ENCODE measurements at places on chromosomes 11 and 22.
A peak's percentile ranks its signal among the peaks of the same experiment; 100 is the strongest.

GRCh38 chr11:130087294-130087926 is 17.7 kb downstream of the APLP2 start:
- DNase-seq = no peak

- DNase-seq = no peak
Observed at GRCh38 chr11:119594639-119595249, 134.3 kb downstream of the NECTIN1 start.

DNA sequence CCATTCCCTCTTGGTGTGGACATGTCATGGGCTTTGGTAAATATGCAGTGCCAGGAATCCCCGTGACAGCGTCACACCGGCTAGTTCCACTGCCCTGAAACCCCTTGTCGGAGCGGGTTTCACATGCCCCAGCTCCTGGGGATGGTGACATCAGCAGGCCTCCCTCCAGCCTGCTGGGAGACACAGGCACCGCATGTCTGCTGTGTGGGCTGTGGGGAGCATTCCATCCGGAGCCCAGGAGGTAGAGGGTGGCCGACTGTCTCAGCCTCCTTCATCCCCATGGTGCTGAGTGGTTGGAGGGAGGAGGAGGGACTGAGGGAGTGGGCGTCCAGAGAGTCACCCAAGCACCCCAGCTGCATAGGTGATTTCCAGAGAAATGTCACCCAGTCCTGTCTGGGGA is 1161.1 kb downstream of the BRD1 start:
- DNase-seq = no peak

DNA sequence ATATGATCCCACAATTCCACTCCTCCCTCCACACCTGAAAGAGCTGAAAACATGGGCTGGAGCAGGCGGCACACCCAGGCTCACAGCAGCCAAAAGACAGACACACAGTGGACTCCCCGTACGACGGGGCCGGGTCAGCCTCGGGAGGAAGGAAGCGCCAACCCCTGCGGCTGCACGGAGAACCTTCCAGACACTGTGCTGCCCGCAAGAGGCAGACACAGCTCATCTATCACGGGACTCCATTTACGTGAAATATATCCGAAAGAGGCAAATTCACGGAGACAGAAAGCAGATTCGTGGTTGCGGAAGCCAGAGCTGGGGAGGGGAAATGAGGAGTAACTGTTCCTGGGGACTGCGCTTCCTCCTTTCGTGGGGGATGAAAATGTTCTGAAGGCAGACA is 165.0 kb downstream of the BRD1 start:
- DNase-seq = no peak

DNA sequence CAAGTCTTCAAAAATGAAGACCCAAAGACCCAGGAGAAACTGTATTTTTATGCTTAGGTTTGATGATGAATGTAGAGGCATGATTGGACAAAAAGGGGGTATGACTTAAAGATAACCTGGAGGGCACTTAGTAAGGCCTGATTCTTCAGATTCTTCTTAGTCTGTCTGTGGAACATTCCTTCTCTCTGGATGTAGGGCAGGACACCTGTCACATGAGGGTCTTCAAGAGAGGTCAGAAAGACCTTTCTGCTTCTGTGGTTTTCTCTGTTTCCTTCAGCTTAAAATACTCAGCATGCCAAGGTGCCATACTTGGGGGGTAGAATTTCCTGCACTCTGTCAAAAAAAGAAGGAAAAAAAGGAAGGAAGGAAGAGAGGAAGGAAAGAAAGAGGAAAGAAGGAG is 78.1 kb downstream of the BLID start:
- DNase-seq = no peak

DNA sequence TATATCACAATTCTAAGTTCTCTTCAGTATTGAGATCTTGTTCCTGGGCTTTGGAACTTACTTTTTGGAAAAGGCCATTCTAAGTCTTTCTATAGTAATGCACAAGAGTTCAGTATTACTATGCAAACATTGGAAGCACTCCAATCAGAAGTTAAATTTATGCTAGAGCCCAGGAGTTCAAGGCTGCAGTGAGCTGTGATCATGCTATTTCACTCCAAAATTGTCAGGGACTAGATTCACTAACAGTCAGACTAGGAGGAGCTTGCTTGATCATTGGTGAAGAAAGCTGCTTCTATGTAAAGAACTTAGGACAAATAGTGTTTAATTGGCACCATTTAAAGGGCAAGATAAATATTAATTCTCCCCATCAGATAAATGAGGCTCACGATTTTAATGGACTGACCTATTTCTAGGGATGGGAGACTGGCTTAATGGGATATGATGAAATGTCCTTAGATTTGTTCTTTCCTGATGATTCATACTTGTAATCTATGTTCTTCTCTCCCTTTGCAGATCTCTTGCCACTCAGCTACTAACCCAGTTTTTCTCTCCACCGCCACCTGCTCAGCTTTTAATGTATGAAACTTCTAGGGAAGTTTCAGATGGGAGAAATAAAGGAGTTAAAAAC is 32.6 kb upstream of the TMEM123 start:
- no peak for DNase-seq

DNA sequence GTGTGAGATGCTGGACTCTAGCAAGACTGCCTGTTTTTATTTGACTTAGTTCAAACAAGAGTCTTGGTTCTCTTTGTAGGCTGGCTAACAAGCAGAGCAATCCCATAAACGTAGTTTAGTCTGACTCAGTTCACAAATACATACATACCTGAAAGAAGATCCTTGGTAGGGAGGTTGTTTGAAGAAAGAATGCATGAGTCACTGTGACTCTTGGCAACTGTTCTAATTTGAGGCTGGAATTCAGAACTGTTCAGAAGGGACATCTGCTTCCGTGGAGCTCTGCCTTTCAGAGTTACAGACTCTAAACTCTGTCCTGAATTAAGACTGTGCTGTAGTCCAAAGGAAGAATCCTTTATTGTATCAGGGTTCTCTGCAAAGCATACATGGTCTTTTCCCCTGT is 32.2 kb downstream of the C2CD3 start:
- DNase-seq = peak; percentile 23

DNA sequence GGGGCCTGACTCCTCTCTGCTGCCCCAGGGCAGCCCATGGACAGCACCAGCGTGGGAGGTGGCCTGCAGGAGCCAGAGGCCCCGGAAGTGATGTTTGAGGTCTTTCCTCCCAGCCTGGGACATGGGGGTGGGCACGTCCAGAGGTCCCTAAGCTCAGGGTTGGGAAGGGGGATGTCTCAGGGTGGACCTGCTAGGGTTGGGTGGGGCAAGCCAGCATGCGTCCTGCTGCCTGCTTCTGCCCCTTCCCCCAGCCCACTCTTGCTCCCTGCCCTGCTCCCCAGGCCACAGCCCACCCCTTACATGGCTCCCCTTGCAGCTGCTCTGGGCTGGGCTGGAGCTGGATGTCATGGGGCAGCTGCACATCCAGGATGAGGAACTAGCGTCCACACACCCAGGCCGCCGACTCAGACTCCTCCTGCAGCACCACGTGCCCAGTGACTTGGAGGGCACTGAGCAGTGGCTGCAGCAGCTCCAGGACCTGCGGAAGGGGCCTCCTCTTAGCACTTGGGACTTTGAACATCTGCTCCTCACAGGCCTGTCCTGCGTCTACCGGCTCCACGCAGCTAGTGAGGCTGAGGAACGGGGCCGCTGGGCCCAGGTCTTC is 1.3 kb downstream of the FAM180B start:
- DNase-seq = no peak

- no peak for DNase-seq
Observed at GRCh38 chr11:72174302-72175070, 17.5 kb upstream of the FOLR1 start.

DNA sequence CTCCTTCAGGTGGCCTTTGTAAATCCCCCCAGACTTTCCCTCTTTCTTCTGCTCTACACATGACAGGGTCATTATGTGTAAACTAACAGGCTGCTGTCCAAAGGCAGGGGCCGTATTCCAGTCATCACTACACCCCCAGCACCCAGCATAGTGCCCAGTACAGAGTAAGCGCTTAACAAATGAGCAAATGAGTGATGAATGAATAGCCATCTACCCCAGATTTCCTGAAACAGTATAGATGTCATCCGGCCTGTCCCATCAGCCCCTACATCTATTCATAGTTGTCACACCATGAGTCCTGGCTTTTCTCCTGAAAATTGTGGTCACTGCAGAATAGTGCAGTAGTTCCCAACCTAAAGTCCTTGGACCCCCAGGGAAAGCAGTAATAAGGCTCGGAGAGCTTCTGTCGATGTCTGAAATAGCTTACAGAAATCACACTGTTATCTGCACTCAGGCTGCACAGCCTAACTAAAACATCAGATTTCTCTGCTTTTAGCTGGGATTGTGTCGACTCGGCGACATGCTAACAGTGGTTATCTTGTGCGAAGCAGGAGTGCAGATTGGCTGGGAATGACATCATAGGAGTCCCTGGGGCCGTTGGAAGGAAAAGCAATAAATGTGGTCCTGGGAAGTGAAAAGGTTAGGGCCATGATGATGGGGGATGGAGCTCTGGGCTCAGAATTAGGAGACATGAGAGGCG is 143.8 kb upstream of the NECTIN1 start:
- no peak for DNase-seq

- DNase-seq = no peak
Observed at GRCh38 chr11:18936002-18936673, 3.1 kb downstream of the MRGPRX1 start.

DNA sequence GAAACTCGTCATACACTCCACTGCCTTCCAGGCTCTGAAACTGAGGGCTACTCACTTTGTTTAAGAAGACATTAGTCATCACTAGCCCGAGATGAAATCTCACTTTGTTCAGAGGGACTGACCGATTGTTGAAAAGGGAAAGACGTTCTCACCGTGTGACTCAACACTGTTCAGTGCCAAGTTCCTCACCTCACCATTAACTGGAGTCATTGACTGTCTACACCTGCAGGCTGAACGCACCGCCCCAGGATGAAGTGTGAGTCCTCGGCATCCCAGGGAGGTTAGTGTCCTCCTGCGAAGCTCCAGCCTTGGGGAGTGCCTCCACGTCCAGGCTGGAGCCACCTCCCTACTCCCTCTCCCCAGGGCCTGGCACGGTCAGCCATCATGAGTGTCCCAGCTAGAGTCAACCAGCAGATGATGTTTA is 30.4 kb downstream of the FADD start:
- no peak for DNase-seq

- no peak for DNase-seq
Observed at GRCh38 chr22:42816336-42816735, 40.7 kb downstream of the ARFGAP3 start.

- no peak for DNase-seq
Observed at GRCh38 chr22:35742342-35743100, 24.8 kb downstream of the APOL5 start.

DNA sequence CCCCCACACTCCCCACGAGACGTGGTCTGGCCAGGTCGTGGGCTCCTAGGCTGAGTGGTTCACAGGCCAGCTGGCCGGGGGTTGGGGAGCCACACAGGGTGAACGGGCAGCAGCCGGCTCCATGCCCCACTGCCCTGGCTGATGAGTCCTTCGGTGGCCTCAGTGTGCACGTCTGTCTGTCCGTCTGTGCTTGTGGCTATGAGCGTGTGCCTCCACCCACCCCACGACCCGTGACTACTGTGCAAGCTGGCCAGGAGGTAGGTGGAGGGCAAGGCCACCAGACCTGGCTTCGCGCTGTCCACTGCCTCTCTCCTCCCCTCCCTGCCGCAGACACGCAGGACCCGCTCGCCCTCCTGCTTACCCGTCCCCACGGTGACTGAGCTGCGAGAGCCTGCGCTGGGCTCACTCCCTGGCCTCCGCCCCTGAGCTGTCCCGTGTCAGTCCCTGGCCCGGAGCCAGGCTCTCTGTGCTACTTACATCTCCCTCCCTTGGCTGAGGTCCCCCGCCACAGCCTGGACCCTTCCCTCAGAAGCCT is 14.1 kb downstream of the CSDC2 start:
- no peak for DNase-seq

- DNase-seq = no peak
Observed at GRCh38 chr11:45609902-45610301, 55.5 kb downstream of the CHST1 start.

DNA sequence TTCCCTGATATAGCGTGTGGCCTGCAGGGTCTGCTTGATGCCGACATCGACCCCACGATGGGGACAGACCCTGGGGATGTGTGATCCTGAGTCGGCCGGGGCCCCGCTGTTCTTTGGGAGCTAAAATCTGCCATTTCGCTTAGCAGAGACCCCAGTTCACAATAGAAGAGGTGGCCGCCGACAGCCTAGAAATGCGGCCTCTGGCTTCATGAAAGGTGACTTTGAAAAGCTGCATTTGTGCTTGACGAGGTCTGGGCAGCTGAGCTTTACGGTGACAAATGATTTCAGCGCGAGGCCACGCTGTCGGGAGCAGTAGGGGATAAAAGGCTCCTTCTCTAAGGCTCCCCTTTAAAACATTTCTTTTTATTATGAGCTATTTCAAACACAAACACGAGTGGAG is 71.7 kb downstream of the RPS6KA4 start:
- DNase-seq = no peak

GRCh38 chr22:30452861-30453260 is 19.0 kb downstream of the SEC14L3 start:
- DNase-seq = no peak

- DNase-seq = no peak
Observed at GRCh38 chr11:29119116-29119515, 897.7 kb downstream of the KCNA4 start.

DNA sequence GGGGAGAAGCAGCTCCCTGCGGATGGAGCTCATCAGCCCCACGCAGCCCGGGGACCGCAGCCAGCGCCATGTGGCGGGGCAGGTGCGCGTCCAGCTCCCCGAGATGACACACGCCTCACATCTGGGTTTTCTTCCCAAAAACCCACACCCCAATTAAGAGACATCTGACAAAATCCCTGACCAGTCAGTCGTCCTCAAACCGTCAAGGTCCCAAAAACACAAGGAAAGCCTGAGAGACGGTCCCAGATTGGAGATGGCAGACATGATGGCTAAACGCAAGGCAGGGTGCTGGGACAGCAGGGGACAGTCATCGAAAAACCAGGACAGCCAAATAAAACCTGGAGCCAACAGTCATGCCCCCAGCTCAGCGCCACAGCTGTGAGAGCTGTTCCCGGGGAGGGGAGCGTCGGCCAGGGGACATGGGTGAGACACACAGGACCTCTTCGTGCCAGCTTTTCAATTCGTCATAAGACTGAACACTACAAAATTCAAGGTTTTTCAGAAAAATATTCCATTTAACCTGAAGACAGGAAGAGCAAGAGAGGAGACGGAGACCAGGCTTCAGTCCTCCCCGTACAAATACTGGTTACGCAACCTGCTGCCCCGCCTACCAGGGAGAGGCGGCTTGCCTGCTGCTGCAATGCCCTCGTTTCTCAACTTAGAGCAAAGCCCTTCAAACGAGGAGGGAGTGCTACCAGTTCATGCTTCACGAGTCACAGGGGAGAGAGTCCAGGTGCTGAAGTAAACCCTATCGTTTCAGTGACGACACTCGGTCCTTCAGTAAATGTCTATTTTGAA is 10.5 kb downstream of the TOLLIP start:
- peak; percentile 83 for DNase-seq

GRCh38 chr11:36577373-36577772 is 9.6 kb downstream of the RAG1 start:
- no peak for DNase-seq

- DNase-seq = no peak
Observed at GRCh38 chr11:33390944-33391892, 134.0 kb downstream of the HIPK3 start.

- DNase-seq = peak; percentile 53
Observed at GRCh38 chr11:129861702-129862522, 33.5 kb downstream of the NFRKB start.

All from head of caudate nucleus (tissue), 42 donors.